ENCODE measurements at places on chromosomes 1 and 21.

- peak; percentile 52 for DNase-seq
Observed at GRCh38 chr1:200380589-200381021, 29.2 kb downstream of the ZNF281 start.

GRCh38 chr1:79660129-79660528 is 653.6 kb upstream of the ADGRL4 start:
- no peak for DNase-seq

DNA sequence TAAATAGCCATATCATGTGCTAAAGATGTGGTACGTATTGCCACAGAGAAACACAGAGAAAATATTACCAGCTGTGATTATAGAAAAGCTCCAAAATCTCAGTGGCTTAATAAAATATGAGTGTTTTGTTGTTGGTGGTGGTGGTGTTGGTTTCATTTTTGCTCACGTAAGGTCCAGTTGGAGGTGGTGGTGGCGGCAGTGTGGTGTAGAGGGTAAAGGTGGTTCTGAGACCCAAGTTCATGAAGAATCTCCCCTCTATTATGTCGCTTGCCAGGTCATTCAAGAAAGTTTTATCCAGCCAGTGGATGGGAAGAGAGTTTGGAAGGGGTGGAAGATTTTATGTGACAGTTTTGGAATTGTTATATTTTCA is 217.6 kb upstream of the SAMSN1 start:
- no peak for DNase-seq

DNA sequence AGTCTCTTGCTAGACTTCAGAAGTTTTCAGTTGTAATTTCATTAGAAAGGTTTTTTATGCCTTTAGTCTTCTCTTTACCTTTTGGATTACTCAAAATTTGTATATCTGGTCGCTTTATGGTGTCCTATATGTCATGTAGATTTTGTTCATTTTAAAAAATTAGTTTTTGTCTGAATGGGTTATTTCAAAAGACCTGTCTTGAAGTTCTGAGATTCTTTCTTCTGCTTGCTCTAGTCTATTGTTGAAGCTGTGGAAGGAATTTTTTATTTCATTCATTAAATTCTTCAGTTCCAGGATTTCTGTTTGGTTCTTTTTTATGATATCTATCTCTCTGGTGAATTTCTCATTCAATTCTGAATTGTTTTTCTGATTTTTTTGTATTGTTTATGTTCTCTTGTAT is 46.5 kb upstream of the GCLM start:
- DNase-seq: no peak

DNA sequence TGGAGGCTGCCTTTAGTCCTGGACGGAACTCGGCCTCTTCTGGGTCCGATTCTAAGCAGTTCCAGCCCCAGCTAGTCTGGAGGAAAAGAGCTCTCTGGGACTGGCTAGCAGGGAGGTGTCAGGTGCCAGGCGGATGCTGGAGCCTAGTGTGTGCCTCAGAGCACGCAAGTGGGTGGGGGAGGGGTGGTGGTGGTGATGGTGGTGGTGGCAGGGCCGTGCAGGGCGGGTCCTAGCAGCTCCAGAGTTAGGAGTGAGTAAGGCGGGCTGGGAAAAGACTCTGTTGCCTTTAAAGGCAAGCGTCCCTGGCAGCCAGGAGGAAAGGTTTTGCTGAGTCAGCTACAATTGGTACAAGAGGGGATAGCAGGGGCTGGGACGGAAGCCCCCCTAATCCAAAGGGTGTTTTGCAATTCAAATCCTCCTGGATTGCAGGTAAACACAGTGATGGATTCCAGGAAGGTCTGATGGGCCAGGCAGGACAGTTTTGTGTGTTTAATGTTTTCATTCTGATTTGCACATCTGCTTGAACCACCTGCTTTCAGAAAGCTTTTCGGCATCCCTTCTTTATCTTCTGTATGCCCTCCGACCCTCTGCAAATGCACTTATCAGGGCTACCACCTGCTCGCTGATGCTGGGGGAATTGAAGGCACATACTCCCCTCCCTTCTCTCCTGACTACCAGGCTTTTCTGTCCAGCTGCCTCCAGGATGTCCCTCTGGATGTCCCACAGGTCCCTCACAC is 4.1 kb upstream of the SLC2A1 start:
- peak; percentile 61 for DNase-seq

GRCh38 chr1:119323216-119323982 is 45.2 kb upstream of the HAO2 start:
- no peak for DNase-seq

- DNase-seq: no peak
Observed at GRCh38 chr1:171969813-171970212, 128.5 kb downstream of the DNM3 start.

- peak; percentile 99 for DNase-seq
Observed at GRCh38 chr1:161013488-161014230, 7.3 kb downstream of the F11R start.

GRCh38 chr21:17560377-17561025 is 47.7 kb downstream of the CXADR start:
- no peak for DNase-seq

DNA sequence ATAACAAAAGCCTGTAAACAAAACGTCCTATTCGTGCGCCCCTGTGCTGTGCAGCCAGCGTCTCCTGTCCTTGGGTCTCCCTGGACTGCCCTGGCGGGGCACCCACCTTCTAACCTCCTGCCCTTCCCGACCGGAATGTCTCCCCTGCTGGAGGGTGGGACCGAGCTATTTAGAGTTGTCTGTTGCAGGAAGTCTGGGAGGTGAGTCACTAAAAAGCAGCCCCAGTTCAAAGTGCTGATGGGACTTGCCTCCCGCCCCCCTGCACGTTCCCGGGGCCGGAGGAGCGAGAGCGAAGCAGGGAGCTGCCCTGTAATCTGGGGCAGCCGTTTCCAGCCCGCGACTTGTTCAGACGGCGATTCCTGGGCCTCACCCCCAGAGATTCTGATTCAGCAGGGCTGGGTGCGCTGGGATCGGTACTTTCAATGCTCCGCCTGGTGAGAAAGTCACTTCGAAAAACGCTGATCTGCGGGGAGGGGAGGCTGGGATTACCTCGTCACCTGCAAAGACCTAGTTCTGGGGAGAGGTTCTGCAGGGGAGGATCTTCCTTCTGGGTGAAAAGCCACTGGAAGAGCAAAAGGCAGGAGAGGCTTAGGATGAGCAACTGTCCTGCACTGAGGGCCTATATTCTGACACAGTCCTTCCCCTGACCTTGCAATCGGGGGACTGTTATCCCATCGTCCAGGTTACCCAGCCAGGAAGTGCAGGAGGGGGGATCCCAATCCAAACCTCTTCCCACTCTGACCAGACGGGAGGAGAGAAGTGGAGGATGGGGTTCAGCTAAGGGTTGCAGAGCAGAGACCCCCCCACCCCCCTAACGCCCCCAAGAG is 1.2 kb upstream of the DHRS3 start:
- peak; percentile 97 for DNase-seq

- no peak for DNase-seq
Observed at GRCh38 chr1:178573330-178573729, 60.4 kb downstream of the TEX35 start.

DNA sequence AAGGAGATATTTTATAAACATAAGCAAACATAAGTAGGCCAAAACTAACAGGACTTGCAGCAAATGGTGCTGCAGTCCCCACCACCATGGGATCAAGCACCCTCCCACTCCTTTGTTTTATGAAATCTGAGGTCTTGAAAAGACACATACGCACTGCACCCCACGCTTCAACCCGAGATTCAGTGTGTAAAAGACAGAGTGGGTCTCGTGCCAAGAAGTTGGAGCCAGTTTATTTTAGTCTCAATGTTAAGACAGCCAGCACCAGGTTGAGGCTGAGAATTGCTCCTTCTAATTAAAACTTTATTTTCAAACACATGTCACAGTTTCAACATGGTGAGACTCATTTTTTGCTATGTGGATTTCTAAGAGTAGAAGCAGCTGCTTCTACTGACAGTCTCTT is 139.1 kb upstream of the TIAM1 start:
- no peak for DNase-seq

- no peak for DNase-seq
Observed at GRCh38 chr1:179300112-179300511, 6.5 kb downstream of the SOAT1 start.
